ENCODE measurements at places on chromosomes 4 and X. TPM values are rescaled to one million over a fixed set of nuclear protein-coding genes. Genes with fewer than 3 reads are reported as not detected.

GRCh38 chr4:82436130-82436529 is 5.7 kb downstream of the ENOPH1 start:
- DNase-seq: no peak

DNA sequence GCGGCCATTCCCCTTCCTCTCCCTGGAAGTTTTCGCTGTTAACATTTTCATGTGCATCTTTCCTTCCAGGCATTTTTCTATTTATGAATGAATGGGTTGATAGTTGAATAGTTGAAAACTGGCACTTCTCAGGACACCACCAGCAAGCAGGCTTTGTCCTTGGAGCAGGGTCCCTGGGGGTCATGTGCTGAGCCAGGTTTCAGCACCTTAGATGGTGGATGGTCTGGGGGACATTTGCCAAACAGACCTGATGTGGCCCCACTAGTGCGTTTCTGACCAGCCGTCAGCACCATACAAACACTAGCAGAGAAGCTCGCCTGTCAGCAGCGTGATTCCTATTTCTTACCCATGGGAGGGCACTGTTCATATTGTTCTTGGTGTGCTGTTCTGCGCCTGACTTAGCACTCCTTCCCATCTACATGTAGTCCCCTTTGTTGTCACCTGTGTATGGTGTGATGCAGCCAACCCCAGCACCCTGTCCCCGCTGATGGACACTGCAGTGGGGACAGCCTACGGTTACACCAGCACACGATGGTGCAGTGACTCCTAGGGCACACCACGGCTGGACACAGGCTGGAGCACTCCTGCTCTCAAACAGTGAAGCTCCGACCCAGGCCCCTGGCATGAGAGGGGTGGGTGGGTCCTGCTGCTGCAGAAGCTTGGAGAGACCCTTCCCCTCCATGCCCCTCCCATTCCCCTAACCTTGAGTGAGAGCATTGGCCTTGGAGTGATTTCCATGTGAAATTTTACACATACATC is 27.2 kb upstream of the WFS1 start:
- no peak for DNase-seq

DNA sequence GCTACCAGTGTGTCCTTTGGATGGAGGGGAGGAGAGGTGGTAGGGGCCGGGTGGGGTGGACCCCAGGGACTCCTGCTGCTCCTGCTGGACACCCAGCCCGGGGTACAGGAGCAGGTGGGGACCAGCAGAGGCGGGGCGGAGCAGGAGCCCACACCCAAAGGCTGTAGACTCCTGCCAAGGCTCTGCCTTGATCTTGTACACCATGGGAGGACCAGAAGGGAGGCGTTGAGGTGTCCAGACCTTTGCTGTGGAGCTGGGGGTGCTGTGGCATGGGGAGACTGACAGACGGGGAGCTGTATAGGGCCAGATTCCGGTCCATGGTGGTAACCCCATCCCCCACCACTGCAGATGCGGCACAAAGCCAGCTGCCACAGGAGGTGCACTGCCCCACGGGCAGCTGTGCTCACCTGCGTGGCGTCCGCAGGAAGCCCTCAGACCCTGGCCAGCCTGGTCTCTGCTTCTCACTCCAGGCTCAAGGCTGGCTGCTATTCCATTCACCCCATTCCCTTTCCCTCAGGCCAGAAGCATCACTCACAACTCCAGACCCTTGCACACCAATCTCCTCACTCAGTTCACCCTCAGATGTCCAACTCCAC is 5.0 kb upstream of the SLC26A1 start:
- DNase-seq: no peak

SPANXB1 gene
- not detected for total RNA-seq

GRCh38 chr4:39609454-39609931 is 29.2 kb downstream of the SMIM14 start:
- DNase-seq: no peak

DNA sequence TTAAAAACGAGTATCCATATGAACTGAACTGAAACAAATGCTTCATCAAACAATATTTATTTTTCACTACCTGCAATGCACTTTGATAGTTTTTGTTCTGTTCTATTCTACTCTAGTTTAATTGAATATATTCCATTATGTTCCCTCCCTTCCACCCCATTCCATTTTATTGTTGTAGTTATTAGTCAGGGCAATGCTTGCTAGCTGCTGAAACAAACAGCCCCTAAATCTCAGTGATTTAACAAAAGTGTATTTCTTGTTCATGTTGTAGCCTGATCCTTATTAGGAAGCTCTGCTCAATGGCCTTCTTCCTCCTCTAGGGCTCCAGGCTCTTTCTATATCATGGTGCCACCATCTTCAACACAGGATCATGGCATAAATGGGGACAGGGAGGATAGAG is 122.3 kb upstream of the RAI2 start:
- DNase-seq: no peak

RXFP1 gene
- total RNA-seq: not detected

- DNase-seq: no peak
These were observed 675 bp downstream of the L1CAM start for GRCh38 chrX:153885208-153885787.

GRCh38 chr4:82776925-82777542 is 21.6 kb downstream of the SCD5 start:
- DNase-seq: no peak

DNA sequence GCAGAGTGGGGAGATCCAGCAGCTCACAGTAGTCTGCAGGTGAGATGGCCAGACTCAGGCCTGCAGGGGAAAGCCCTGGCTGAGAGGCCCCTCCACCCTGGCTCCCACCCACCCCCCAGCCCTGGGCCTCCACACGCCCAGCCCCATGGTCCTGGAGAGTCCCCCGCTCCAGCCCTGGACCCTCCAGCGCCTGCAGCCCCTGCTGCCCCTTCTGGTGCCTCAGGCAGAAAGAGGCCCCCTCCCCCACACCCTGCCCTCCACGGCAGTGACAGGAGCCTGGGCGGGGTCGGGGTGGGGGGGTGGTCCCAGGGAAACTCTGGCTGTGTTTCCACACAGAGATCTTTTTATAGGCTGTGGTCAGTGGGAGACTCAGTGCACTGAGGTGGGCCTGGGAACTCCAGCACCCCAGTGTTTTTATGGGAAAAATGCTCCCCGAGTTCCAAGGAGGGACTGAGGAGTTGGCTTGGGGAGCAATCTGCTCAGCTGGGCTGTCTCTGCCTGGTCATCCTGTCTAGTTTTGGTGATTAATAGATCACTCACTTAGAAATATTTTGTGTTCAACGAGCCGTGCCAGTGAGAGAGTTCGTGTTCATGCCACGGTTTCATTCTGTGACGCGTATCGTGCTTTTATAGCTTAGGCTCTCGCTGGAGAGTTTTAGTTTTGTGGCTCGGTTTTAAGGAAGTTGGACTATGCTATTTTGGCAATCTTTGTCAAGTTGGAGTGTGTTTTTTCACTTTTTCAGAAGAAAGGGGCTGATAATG is 53.1 kb upstream of the HGFAC start:
- DNase-seq: no peak

- no peak for DNase-seq
These were observed 16.4 kb downstream of the NAAA start for GRCh38 chr4:75924309-75924827.

DNA sequence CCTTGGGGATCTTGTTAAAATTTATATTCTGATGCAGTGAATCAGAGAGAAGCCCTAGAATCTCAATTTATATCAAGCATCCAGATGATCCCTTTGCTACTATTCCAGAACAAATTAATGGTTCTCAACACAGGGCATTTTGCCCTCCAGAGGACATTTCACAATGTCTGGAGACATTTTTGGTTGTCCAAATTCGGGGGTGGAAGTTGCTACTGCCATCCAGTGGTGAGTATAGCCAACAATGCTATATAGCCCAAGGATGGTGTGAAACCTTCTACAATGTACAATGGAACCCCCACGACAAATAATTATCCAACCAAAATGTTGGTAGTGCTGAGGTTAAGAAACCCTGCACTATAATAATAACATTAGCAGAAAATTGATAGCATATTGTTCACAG is 2440.0 kb downstream of the PCDH7 start:
- no peak for DNase-seq

DNA sequence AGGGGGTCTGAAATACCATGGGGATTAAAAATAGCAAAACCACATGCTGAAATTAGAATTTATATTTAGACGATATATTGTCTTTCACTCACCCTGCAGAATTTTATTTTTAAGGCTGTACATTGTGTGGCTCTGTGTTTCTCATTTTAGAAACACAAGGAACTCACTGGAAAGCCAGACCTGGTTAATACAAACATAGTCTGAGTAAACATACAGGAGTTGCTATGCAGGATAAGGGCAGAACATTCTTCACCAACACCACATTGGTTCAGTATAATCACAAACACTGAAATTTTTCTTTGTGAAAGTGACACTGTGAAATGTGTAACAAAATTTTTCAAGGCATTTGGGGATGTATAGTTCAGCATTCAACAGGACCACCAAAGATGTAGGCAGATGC is 115.5 kb downstream of the ARX start:
- DNase-seq: no peak

- no peak for DNase-seq
These were observed 40.7 kb downstream of the KLHL2 start for GRCh38 chr4:165248102-165248501.

CSAG2 gene
- not detected for total RNA-seq

DNA sequence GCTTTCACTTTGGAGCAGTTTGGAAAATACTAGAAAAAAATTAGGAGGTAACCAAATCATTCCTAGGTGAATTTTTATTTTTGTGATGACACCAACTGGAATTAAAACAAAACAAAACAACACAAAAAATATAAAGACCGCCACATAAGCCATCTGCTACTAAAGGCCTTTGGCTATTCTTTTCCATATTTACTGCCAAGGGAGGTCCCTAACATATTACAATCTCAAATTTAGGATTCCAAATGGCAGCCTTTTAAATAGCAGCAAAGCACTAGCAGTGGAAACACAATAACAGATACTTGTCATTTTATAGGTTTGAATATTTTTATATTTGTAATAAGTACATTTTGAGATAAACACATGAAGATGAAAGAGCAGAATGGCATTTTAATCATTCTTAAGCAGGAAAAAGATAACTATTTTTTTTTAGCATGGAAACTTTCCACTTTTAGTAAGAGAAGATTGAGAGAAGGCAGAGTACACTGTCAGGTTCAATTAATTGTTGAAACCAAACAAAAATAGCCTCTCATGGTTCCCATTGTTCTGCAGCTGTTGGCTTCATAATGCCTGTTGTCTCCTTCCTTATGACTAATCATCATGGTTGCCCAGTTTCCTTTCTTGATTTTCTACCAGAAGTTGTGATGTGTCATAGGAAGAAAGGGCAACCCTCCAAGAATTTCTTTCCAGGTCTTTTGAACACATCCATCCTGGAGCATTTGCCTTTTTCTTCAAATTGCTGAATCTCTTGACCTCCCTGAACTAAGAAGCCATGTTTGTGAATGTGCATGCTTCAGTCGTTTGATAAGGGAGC is 219.0 kb upstream of the EMCN start:
- DNase-seq: no peak

DMRTC1B gene
- not detected for total RNA-seq

CABS1 gene
- not detected for total RNA-seq

DNA sequence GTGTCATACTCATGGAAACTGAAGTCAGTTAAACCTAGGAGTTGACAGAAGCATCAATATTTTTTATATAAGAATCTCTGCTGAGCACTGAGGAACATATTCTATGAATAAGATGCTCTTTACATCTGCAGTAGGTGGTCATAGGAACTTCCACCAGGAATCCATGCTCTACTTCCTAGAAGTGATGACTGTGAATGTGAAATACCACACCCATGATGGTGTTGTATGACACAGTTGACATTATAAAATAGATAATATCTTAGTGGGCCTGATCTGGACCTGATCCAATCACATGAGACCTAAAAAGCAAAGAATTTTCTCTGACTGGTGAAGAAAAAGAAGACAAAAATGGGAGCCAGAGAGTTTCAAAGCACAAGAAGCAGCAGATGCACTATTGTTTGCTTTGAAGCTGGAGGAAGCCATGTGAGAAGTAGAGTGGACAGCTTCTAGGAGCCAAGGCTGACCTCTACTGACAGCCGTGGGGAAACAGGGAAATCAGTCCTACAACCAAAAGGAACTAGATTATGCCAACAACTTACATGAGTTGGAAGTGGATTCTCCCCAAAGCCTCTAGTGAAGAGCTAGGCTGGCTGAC is 68.6 kb upstream of the HS3ST1 start:
- DNase-seq: no peak

GLRA2 gene
- not detected for total RNA-seq

ARX gene
- total RNA-seq: not detected

DNA sequence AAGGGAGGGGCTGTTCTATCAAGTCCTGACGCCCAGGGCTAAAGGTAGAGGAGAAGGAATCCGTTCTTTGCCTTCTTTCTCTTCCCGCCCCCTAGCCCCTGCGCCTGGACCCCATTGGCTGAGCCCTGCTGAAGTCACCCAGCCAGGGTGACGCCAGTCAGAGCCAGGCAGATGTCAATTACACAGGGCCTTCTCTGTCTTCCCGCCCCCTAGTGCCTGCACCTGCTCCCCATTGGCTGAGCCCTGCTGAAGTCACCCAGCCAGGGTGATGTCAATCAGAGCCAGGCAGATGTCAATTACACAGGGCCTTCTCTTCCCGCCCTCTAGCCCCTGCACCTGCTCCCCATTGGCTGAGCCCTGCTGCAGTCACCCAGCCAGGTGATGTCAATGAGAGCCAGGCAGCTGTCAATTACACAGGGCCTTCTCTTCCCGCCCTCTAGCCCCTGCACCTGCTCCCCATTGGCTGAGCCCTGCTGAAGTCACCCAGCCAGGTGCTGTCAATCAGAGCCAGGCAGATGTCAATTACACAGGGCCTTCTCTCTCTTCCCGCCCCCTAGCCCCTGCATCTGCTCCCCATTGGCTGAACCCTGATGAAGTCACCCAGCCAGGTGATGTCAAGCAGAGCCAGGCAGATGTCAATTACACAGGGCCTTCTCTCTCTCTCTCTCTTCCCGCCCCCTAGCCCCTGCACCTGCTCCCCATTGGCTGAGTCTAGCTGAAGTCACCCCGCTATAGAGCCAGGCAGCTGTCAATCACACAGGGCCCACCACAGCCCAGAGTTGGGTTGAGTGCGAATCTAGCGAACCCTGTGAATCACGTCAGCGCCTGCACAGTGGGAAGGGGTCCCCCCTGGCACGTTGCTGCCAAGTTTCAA is 46.4 kb downstream of the ASMT start:
- peak; percentile 80 for DNase-seq

PPP1R2C gene
- not detected for total RNA-seq

- DNase-seq: no peak
These were observed 696.5 kb downstream of the ADGRL3 start for GRCh38 chr4:61896634-61897033.

SMIM10L2A gene
- total RNA-seq: 1.3 TPM

GRCh38 chr4:178271386-178271785 is 829.1 kb upstream of the AGA start:
- no peak for DNase-seq

CLNK gene
- total RNA-seq: 0.57 TPM
